ENCODE measurements at places on chromosomes 7 and 10. TPM values are rescaled to one million over a fixed set of nuclear protein-coding genes. Genes with fewer than 3 reads are reported as not detected.

The NYAP1 gene
- 29.7 TPM for total RNA-seq

The CALML3 gene
- total RNA-seq: not detected

The FANK1 gene
- total RNA-seq: 1.5 TPM

The ACTL6B gene
- 99.6 TPM for total RNA-seq

The C10orf53 gene
- not detected for total RNA-seq

The HERC4 gene
- total RNA-seq: 66.4 TPM

The HOXA13 gene
- total RNA-seq: not detected

The PLXDC2 gene
- total RNA-seq: 9.3 TPM

The CNPY1 gene
- 0.74 TPM for total RNA-seq

The GPRIN2 gene
- 18.2 TPM for total RNA-seq

The GIMAP8 gene
- total RNA-seq: 0.74 TPM

The SPDYE2 gene
- not detected for total RNA-seq

The EPDR1 gene
- total RNA-seq: 11.6 TPM

The EN2 gene
- not detected for total RNA-seq

The SHH gene
- total RNA-seq: 0.98 TPM

The ZNHIT1 gene
- total RNA-seq: 38.1 TPM

The MACROH2A2 gene
- 30.7 TPM for total RNA-seq

The NPY gene
- total RNA-seq: 26.1 TPM

The NEUROG3 gene
- not detected for total RNA-seq

The AGMO gene
- 0.25 TPM for total RNA-seq

The FAM131B gene
- total RNA-seq: 79.7 TPM

The GIMAP1 gene
- total RNA-seq: 0.49 TPM

The CRHR2 gene
- 0.98 TPM for total RNA-seq

The GARIN1A gene
- 0.74 TPM for total RNA-seq

The LAMB4 gene
- 0.49 TPM for total RNA-seq

The SMURF1 gene
- total RNA-seq: 22.4 TPM
